ENCODE measurements at places on chromosomes 11 and 22.

- no peak for DNase-seq
Observed at GRCh38 chr11:104957280-104957679, 11.1 kb downstream of the CASP4 start.

DNA sequence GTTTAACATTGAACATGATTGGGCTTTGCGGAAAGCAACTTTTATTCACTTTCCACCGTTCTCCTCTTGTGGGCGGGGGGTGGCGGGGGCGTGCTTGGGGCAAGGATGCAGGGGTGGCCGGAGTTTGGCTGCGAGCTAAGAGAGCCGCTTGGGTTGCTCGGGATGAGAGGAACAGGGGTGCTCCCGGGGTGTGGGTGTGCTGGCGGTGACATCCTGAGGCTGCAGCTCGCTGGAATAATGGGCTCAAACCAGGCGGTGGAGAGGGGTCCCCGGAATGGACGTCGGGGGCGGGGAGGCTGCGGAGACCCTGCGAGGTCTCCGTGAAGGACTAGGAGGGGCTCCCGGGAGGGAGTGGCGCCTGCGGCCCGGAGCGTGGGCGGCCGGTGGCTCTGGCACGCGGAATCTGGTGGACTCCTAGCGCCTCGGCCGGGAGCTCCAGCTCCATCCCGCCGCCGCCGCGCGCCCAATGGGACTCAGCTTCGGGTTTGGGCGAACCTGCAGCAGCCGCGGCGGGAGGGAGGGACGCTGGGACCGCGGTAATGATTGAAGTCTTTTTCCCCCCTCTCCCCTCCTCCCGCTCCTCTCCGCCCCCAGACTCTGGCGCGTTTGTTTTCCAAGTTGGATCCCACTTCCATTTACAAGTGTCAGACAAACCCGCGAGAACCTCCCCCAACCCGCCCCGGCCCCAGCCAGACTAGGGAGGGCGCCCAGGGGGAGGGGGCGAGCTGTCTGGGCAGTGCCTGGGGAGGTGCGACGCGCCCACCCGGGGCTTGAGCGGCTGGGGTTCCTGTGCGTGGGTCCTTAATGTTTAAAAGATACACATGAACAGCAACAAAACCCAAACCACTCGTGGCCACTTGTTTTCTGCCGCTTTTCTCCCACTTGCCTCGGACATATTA, 2.0 kb downstream of the FAT3 start:
- peak; percentile 35 for DNase-seq

- DNase-seq = no peak
Observed at GRCh38 chr11:43381802-43382201, 23.1 kb downstream of the TTC17 start.

- DNase-seq = no peak
Observed at GRCh38 chr22:35564975-35565867, 24.6 kb downstream of the RASD2 start.

- no peak for DNase-seq
Observed at GRCh38 chr22:33984656-33985285, 64.5 kb upstream of the LARGE1 start.

All from NCI-H1417 (cell line).